Stimulated activated CD8-positive, alpha-beta memory T cell treated with anti-CD3 and anti-CD28 coated beads, Interleukin-2, amount 100 ng/mL, for 1 hour (primary cell): ENCODE measurements at places on chromosomes 3 and 15.

- no peak for DNase-seq
These were observed 67.7 kb upstream of the OSTN start for GRCh38 chr3:191131305-191131704.

GRCh38 chr3:94185753-94186152, 122.9 kb downstream of the NSUN3 start:
- no peak for DNase-seq

DNA sequence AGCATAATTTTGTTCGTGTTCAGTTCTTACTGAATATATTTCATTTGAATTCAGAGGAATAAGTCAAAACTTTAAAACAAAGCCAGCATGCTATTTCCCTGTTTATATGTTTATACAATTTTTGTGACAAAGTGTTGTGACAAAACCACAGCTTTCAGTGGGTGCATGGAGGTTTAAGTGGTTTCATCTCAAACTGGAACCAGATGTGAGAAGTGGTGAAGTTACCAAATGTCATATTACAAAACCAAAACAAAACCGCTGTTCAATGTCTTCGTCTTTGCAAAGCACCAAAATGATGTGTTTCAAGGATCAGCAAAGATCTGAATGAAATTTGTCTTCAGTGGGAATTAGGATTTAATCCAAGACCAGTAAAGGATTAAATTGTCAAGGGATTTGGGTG, 59.3 kb upstream of the OSTN start:
- no peak for DNase-seq

DNA sequence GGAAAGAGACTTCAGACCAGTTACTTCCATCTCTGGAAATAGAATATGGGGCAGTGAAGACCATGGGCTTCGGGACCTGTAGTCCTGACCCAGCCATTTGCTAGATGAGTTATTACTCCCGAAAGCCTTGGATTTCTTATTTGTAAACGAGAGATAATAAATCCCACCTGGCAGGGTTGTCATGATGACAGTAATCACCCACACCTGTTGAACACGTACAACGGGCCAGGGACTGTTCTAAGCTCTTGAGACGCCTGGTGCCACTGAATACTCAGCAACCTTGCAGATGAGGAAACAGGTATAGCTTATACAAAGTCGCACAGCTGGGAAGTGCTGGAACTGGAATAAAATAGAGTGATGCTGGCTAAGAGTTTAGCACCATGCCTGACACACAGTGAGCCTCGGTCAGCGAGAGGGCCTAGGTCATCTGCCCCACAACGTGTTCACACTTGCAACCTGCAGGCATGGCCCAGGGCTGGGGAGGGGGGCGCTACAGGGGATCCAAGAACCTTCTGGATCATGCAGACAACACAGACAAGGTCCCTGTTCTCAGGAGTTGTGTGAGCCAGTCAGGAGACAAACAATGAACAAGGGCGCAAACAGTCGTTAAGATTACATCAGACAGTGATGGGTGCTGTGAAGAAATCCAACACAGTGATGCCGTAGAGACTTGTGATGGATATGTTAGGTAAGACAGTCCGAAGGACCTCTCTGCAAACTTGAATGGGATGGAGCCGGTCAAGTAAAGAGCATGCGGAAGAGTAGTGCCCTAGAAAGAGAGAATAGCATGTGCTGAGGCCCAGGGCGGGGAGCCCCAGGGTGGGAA, 89.2 kb downstream of the CORO2B start:
- no peak for DNase-seq

DNA sequence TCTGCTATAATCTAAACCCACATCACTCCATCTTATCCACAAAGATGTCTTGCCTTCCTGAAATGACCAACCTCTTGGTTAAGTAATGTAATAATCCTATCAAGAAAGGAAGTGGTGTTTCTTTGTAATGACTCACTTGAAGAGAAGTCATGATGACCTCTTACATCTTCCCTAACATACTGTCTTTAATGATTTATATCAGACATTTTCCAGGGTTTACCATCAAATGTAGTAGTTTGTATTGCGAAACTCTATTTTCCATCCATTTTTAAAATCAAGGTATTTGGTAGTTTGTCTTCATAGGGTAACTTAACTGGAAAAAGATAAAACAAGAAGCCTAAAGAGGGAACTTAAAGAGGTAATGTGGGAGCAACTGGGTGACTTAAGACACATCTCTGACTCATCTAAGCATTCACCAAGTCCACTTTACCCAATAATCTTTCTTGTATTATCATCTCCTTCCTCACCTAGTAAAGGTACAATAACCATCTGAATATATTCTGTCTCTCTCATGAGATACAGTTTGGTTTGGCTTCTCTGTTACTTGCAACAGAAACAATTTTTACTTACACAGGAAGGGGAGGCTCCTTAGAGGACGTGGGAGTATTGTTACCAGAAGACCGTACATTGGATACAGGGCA, 5.7 kb upstream of the MAPK6 start:
- no peak for DNase-seq

- DNase-seq, result no peak
These were observed 914.8 kb downstream of the TUSC7 start for GRCh38 chr3:117624424-117624823.

GRCh38 chr3:189664311-189664710, 33.1 kb downstream of the TP63 start:
- no peak for DNase-seq

GRCh38 chr3:44340058-44340395, 1.5 kb downstream of the TCAIM start:
- no peak for DNase-seq

DNA sequence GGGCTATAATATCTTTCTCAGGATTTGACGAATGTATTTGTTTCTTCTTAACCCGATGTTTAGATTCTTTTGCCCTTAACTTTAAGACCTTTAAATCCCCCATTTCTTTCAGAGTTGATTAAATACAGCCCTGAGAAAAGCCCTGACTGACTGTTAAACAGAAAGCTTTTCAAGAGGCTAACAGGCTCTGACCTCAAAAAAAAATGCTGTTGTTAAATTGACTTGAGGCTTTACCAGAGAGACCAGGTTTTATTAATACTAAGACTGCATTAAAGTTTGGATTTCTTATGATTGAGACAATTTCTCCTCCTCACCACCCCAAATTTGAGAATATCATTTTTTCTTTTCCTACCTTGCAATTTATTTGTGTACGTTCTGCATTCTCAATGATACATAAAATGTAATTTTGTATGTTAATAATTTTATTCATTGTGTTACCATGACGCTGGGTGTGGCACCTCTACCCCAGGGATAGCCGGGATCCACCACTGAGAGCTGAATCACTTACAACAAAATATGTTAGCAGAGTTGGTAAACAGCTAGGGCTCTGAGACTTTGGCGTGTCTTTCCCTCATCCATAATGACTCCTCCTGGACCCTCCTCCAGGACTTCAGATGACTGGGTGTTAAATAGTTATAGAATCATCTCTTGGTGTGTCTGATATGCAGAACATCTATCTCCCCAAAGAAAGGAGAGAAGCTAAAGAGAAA, 753.5 kb downstream of the NAALADL2 start:
- no peak for DNase-seq

- DNase-seq, result no peak
These were observed 98.2 kb downstream of the FNDC3B start for GRCh38 chr3:172137287-172138192.

- no peak for DNase-seq
These were observed 531.4 kb downstream of the FOXP1 start for GRCh38 chr3:71051893-71052687.

DNA sequence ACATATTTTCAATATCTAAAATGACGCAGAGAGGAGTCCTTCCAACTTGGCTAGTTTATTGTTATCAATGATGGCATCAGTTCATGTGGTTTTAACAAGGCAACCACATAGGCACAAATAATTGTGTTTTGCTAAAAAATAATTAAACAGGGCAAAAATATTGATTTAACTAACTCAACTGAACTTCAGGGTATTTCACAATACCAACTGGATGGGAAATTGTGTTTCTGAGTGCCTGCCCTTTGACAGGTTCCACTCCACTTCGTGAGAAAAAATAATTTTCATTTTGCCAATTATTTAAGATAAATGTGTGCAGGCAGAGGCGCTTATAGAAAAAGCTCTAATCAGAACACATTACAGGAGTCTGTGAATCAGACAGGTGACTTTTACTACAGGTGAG, 689.3 kb upstream of the CCDC54 start:
- DNase-seq, result no peak

GRCh38 chr3:132448216-132448961, 31.1 kb downstream of the DNAJC13 start:
- no peak for DNase-seq

GRCh38 chr15:87477737-87478686, 778.5 kb downstream of the NTRK3 start:
- no peak for DNase-seq

DNA sequence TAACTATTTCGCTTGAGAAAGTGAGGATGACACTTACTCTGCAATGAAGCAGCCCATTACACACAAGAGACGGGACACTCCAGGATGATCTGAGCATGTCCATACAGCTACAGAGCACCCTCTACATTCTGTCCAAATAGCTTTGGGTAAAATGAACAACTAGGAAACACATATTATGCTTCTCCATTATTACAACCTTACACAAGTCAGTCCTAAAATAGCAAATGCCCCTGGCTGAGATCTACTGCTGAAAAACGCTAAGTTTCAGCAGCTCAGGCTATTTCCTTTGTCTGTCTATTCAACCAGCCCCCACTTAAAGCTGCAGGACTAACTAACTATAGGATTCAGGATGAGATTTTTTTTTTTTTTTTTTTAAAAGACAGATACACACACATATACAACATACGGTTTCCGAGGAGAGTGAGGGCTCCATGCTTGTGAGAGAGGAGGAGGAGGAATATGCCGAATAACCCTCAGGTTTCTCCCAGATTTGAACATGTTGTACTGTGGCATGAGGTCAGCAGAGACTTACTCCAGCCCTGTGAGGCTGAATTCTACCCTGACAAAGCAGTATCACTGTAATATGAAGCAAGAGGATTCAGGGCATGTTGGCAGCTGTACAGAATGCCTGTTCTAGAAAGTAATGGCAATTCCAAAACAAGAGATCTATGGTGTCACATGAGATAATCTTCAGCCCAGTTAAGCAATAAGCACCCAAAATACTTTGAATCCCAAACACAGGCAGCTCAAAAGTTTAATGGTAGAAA, 117.3 kb upstream of the PLXND1 start:
- DNase-seq, result no peak

- no peak for DNase-seq
These were observed 259.5 kb upstream of the LYSMD4 start for GRCh38 chr15:99992611-99993231.

GRCh38 chr3:76065964-76066363, 280.6 kb upstream of the ZNF717 start:
- no peak for DNase-seq

- no peak for DNase-seq
These were observed 19.4 kb downstream of the VILL start for GRCh38 chr3:38009807-38010591.

- DNase-seq, result no peak
These were observed 87.3 kb downstream of the SMAD6 start for GRCh38 chr15:66789029-66790025.

DNA sequence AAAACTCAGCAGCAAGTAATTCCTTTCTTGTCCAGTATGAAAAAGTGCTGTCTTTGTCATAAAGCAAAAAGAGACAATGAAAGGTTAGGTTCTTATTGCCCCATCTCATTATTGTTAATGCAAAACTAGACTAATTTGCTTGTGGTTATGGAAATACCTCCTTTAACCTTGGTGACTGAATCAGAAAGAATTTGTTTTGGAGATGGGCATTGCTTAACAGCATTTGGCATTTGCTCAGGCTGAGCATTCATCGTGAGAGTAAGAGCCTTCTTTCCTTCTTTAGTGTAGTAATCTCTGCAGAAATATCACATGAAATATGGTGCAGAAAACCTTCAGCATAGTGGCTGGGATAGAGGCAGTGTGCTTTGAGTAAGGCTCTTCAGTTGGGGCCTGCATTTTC, 103.1 kb downstream of the CNTN6 start:
- no peak for DNase-seq

GRCh38 chr3:122215592-122216298, 32.3 kb downstream of the CASR start:
- no peak for DNase-seq

DNA sequence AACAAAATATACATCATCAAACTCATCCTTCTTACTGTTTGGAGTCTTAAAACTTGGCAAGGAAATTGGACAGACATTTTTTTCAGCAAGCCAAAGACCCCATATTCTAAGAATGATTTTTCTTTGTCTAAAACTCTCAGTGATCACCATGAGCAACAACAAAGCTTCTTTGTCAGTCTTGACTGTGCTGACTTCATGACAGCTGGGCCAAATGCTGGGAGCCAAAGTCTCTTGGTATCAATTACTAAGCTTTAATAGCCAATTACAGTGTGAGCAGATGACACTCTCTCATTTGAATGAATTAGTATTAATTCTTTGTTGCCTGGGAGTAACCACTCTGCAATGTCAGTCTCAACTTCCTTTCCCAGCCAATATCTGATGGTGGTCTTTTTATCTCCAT, 48.1 kb upstream of the GK5 start:
- no peak for DNase-seq

- DNase-seq, result no peak
These were observed 13.4 kb upstream of the ZNF639 start for GRCh38 chr3:179309225-179310078.

- no peak for DNase-seq
These were observed 71.1 kb downstream of the CDAN1 start for GRCh38 chr15:42665827-42666226.

GRCh38 chr15:75696854-75697259, 15.8 kb downstream of the CSPG4 start:
- no peak for DNase-seq

- no peak for DNase-seq
These were observed 72.6 kb downstream of the ST6GAL1 start for GRCh38 chr3:187002915-187003314.

DNA sequence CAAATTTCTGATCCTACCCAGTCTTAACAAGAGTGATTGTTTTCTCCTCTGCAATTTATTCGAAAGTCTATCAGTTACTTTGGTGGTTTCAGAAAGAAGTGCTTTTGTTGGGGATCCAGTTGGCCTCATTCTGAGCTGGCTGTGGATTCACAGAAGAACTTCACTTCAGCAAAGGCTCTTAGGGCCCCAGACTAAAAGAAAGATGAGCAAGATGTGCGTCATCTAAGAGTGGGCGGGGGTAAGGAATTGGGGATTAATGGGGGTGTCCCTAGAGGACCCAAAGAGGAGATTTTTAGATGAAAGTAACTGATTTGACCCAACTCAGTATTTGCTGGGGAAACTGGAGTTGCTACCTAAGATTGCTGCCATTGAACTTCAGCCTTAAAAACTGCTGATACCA, 63.9 kb upstream of the TSEN2 start:
- no peak for DNase-seq

DNA sequence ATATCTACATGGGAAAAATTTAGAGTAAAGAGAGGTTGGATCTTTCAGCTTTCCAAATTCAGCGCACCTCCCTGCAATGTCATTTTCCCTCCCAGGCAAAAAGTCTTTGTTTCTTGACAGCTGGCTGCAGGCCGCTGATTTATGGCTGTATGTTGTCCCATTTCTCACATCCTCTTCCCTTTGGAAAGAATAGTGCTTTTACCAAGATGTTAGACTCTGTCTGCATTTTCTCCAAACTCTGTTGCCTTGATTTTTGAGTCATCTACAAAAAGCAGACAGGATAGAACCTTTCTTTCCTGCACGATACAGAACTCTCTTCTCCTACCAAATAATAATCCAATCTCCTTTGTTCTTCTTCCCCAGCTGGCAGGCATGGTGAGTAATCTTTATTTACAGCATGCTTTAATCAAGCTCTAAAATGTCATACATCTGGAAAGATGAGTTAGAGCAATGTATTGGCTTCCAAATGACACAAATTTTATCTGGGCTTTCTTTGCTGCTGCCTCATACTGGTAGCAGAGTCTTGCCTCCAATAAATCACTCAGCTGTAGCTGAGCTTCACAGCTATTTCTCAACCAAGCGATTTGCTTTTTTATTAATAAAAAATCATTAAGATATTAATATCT, 101.9 kb downstream of the PIK3R4 start:
- no peak for DNase-seq
